Spinal cord (tissue), 10 donors: ENCODE measurements at places on chromosomes 3 and 15.

DNA sequence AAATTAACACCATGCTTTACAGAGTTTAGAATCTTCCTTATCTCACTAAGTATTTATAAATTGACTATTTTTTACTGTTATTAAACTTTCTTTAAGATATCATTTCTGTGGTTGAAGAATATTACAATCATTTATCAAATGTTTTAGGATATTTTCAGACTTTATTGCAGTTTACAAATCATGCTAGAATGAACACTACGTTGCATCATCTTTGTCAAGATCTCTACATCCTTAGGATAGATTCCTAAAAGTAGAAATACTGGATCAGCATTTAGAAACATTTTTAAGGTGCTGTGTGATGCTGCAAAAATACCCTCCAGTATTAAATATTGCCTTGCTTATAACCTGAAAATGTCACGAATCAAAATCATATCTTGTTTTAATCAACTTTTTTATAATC lies 2.5 kb upstream of the PLD1 start:
- DNase-seq = no peak

- DNase-seq = no peak
Observed at GRCh38 chr3:157671656-157672055, 168.4 kb upstream of the VEPH1 start.

- no peak for DNase-seq
Observed at GRCh38 chr3:98814817-98815420, 51.8 kb downstream of the ST3GAL6 start.

DNA sequence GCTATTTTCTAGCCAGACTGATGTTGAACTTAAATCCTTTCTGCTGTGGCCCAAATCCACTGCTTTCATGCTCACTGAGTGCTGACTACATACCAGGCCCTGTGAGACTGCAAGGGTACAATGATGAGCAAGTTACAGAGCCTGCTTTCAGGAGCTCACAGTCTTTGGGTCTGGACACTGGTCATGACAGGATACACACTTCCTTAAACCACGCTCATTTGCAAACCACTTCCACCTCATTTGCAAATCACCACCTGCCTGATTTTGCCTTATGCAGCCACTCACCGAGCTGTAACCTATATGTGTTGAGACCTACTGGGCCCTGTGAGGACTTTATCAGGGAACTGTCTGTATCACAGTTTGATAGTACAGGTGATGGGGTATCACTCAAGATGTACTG lies 50.2 kb upstream of the LRRC58 start:
- DNase-seq = no peak

DNA sequence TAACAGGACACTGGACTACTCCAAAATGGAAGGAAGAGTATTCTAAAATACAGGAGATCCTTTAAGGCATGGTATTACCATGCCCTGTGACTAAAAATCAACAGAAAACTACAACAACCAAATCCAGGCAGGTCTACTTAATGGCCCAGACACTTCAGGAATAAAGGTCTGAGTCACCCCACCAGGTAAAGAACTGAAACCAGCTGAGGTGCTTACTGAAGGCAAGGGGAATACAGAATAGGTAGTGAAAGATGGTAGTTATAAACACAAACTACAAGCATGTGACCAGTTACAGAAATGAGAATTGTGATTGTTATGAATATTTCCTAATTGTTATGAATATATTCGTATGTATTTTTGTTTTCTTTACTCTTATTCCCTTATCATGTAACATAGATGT lies 13.4 kb downstream of the IFT57 start:
- DNase-seq = no peak

- DNase-seq = no peak
Observed at GRCh38 chr3:66386011-66386924, 114.6 kb downstream of the LRIG1 start.

DNA sequence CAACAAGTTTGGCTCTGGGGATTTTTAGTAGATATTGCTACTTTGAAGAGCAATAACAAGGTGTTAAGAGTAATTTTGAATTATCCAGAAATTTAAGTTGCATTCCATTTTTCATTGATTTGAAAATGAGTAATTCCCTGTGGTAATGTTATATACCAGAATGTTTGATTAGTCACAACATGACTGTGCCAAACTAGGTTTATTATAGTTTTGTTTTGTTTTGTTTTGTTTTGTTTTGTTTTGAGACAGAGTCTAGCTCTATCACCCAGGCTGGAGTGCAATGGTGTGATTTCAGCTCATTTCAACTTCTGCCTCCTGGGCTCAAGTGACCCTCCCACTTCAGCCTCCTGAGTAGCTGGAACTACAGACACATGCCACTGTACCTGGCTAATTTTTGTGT lies 40.7 kb downstream of the CNOT10 start:
- DNase-seq = no peak

GRCh38 chr3:72950801-72951200 lies 45.8 kb upstream of the PPP4R2 start:
- DNase-seq = no peak

DNA sequence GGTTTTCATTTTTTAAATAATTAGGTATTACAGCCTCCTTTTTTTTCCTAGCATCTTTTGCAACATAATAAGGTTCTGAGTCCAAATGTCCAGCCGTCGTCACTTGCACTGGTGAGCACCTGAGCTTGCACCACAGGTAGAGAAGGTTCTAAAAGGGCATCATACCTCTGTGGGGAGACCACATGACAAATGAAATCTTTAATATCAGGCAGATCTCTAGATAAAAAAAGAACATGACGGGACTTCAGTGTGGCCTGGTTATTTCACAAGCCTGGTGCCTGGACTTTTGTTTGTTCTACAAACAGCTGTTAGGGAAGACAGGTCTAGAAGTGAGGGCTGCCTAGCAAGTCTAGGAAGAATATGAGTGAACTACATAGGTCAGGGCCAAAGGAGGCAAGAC lies 3.6 kb downstream of the ZBED2 start:
- no peak for DNase-seq

- DNase-seq = peak; percentile 42
Observed at GRCh38 chr3:43247561-43248184, 38.7 kb upstream of the SNRK start.

- DNase-seq = no peak
Observed at GRCh38 chr15:99819981-99820718, 86.9 kb upstream of the LYSMD4 start.

DNA sequence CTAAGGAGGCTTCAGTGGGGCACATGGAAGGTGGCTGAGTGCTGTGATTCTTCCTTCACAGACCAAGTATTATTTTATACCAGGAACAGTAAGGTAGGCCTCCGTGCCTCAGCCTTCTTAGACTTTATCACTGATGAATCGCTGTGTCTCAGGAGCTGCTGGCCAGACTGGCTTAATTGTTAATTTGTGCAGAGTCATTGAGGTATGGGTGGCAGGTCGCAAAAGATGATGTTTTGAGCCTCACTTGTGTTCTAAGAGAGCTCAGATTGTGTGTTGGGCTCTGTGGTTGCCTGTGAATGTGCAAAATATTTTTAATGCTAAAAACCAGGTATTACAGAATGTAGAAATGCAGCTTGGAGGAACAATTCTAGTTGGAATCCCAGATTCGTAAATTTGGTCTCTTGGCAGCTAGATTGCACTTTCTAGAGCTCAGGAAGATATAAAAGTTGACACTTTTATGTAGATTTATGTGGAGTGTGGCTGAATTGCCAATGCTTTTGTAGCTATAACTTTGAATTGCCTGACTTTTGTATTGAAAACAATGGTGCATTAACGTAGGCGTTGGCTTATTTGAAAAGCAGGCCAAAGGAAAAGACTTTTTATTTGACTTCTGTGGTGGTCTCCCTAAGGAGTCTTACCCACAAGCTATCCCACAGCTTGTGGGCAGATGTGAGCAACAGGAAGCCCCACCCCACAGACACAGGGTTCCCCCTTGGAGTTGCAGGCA lies 53.4 kb downstream of the LARS2 start:
- no peak for DNase-seq

DNA sequence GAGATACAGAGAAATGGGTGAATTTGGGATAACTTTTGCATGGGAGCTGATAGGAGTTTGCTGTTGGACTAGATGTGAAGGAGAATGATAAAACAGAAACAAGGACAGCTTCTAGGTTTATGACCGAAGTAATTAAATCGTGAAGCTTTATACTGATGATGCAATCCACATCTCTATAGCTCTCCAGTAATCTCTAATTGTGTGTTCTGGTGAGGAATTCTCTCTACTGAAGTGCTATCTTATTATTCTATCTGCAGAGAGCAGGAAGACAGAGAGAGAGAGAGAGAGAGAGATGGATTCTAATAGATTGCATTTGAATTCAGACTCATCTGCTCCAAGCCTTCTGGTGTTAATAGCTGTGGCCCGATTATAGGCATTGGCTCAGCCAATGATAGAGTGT lies 113.5 kb upstream of the FRMD4B start:
- no peak for DNase-seq

GRCh38 chr15:61080221-61081026 lies 148.7 kb downstream of the RORA start:
- no peak for DNase-seq

DNA sequence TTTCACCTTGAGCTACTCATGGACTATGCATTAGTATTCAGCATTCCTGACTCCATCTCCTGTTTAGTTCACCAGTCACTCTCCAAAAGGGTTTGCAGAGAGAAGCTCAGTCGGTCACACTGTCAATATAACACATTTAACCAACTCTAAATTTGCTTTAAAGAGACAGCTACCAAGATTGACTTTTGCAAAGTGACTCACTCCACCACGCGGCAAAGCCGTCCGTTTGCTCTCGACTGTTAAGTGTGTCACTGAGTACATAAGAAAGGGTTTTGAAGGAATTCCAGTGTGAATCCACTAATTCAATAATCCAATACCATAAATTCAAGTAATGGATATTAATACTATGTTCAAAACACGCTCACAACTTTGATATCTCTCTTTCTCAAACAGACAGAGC lies 1006.7 kb upstream of the NR2F2 start:
- no peak for DNase-seq

- DNase-seq = peak; percentile 51
Observed at GRCh38 chr3:116005404-116005803, 382.1 kb downstream of the GAP43 start.

DNA sequence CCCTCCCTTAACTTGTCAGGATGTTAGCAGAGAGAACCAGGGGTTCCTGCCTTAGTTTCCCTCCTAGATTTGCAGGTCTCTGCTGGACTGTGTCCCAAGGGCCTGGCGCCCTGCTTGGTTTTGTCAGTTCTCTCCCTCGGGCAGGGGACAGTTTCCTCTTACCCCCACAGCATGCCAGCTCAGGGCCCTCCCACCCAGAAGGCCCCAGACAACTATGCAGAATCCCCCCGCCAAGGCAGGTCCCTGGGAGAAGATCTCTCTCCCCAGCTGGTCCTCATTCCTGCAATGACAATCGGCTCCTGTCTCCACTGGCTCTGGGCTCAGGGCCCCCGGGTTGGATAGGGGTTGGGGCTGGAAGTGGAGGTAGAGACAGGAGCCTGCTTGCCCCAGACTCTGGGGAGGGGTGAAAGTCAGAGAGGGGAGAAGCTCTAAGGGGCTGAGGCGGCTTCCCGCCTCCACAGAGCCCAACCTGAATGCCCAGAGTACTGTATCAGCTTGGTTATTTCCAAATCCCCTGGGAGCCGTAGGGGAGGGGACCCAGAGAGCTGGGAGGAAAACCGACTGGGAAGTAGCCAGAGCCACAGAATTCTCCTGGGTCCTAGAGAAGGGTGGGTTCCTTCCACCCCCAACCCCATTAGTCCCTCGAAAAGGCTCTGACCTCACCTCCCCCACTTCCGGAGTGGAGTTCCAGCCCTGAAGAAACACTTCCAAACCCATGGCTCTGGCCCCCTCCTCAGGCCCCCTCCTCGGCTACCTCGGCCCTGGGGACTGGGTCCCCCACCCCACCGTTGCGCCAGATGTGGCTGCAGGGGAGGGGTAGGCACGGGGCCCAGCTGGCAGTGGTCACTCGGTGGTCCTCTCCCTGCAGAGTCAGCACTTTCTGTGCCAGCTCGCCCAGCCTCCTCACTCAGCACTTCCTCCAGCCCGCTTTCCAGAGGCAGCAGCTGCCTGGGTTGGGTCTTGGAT lies 3.8 kb upstream of the LOXL1 start:
- no peak for DNase-seq

DNA sequence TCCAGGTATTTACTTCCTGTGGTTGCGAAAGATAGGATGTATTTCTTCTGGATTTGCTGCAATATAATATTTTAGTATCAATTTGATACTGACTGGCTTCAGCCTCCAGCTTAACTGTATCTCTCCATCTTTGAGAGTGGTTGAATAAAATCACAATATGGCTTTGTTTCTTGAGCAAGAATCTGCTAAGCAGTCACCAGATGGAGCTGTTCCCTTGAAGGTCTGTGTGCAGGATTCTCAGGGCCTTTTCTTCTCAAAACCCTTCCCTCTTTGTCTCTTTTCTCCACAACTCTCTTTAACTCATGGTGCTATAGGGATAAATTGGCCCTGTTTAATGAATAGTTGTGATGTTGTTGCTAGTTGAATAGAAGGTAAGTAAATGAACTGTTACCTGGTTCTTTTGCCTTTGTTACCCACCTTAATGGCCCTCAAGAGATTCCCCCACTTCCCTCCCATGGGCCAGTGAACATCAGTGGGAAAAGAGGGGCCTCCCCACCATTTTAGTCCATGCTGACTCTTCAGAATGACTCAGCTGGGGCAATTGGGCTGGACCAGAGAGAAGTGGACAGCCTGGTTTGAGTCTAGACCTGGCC lies 34.8 kb upstream of the RAB6B start:
- DNase-seq = peak; percentile 88

DNA sequence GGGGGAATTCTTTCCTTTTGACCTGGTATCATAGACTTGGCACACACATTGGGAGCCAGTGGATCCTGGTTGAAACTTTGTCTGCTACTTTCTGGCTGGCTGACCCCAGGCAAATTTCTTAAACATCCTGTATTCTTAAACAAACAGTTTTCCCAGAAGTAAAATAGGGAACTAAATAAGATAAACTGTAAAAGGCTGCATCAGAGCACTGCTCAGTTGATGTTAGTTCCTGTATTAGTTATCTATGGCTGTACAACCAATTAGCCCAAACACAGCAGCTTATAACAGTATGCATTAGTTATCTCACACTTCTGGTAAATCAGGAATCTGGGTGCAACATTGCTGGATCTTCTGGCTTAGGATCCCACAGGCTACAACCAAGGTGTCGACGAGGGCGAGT lies 73.1 kb upstream of the SLCO3A1 start:
- DNase-seq = no peak

DNA sequence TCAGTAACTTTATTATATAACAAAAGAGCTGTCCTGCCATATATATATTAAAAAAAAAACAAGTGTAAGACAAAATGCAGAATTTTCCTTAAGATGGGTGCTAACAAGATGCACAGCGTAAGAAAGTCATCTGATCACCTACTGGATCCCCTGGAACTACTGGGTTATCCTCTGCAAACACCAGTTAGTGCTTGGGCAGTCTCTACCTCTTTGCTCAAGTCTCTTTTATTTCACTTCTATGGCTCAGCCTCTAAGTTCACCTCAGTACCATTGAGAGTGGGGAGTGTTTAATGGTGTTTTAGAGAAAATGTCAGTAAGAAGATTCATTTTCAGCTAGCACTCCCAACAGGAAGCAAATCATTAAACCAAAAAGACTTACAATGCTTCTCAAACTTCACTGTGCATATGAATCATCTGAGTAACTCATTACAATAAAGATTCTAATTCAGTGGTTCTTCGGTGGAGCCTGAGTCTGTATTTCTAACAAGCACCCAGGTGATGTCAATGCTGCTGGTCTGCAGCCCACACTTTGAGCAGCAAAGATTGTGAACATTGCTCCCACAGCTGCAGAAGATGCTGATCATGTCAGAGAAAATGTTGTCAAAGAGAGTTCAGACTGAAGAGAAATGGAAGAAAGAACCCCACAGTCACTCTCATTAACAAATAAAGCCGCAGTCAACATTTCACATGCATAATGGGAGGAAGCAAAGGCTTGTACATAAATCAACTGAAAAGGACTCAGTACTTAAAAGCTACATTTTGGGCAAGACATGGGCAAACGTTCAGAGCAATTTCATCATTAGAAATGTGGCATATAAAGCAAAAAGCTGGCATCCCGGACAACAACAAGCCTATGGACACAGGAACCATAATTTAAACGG lies 227.1 kb upstream of the ATP11B start:
- no peak for DNase-seq
